ENCODE measurements at places on chromosomes 11 and 22. TPM values are rescaled to one million over a fixed set of nuclear protein-coding genes. Genes with fewer than 3 reads are reported as not detected.
A peak's percentile ranks its signal among the peaks of the same experiment; 100 is the strongest.

The E2F8 gene
- 4.6 TPM for total RNA-seq

The PLAAT5 gene
- 0.38 TPM for total RNA-seq

The ALDH3B1 gene
- total RNA-seq, result 1.7 TPM

The COMMD9 gene
- 79.6 TPM for total RNA-seq

The OR5P2 gene
- total RNA-seq, result not detected

The SCGB2A2 gene
- total RNA-seq, result not detected

The MIOX gene
- total RNA-seq, result not detected

The TMEM126B gene
- 26.5 TPM for total RNA-seq

The POU2AF3 gene
- 0.69 TPM for total RNA-seq

The IFITM10 gene
- total RNA-seq, result 1.6 TPM

GRCh38 chr11:108961095-108961494 is 296.2 kb downstream of the DDX10 start:
- DNase-seq, result no peak

DNA sequence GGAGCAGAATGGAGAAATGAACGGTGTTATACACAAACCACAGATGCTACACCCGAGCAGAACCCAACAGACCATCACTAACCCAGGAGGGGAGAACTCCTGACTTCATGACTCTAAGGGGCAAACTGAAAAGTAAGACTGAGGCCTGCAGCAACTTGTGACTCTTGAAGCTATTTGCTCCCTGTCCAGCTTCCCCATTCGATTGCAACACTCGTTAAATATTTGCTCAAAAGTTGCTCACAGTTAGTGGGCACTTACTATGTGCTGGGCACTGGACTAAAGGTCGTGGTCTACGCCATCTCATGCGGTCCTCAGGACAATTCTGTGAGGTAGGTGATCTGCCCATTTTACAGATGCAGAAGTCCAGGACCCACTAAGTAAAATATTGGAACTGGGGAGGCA is 9.5 kb upstream of the ADA2 start:
- DNase-seq, result no peak

DNA sequence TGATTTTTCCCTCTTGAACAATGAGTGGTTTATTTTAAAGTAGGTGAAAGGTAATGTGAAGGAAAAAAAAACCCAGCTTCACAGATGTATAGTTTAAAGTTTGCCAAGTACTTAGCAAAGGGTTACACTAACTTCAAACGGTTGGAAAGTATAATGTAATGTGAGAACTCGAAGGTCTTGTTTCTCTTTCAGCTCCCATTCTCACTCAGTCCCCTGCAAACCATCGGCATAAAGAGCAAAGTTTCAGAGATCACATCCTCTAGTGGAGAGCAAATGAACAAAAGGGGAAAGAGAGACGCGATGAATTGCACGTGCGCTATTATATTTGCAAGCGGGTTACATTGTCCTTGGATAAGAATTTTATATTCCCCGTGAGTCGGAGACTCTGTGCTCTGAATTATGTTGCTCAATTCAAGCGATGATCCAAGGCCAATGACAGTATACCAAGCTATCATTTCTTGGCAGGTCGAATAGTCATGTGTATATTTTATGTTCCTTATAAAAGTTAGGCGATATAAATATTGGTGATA is 37.6 kb upstream of the BIRC3 start:
- DNase-seq, result no peak

DNA sequence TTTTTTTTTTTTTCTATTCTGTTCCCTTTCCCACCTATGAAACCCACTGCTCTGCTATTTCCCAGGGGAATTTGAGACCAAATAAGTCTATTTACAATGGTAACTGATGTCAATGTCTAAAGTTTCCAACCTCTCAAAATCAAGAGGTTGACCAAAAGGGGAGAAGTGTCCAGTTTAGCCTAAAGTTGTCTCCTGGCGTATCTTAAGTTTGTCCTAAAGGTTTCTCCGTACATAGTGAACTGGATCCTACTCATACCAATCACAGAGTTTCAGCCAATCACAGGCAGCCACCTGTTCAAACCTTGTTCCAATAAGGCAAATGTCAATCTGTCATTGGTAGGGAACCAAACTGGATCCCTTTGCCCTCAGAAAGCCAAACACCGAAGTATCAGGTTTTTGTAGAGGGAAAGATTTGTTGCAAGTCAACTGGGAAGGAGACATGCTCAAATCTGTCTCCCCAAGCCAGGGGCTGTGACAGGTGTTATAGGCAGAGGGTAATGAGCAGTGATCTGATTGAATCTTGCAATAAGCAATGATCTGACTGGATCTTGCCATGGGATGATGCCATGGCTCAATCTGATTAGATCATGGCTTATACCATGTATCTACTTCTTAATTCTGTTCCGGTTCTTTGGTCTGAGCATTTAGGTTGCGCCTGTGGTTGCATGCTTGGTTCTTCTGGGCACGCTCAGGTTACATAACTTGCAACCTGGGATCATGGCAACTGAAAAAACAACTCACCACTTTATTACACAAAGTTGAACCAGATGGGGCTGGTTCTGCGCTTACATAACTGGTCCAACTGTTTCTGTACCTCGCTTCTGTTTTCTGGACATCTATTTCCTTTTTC is 1.1 kb upstream of the VPS37C start:
- DNase-seq, result no peak

DNA sequence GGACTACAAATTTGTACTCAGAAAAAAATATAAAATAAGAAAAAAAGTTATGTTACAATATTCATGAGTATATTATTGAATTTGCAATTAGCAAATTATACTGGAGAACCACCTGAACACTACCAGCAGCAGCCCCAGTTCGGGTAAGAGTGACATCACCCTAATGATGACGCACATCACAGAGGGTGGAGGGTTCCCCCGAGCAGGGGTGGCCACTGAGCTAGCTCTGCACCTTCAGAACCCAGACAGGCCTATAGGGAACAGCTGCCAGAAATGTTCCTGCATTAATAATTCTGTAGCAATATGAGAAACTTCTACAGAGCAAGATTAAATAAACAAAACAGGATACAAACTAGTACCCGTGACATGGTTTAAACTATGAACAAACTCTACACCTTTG is 17.5 kb upstream of the ARAP1 start:
- no peak for DNase-seq

DNA sequence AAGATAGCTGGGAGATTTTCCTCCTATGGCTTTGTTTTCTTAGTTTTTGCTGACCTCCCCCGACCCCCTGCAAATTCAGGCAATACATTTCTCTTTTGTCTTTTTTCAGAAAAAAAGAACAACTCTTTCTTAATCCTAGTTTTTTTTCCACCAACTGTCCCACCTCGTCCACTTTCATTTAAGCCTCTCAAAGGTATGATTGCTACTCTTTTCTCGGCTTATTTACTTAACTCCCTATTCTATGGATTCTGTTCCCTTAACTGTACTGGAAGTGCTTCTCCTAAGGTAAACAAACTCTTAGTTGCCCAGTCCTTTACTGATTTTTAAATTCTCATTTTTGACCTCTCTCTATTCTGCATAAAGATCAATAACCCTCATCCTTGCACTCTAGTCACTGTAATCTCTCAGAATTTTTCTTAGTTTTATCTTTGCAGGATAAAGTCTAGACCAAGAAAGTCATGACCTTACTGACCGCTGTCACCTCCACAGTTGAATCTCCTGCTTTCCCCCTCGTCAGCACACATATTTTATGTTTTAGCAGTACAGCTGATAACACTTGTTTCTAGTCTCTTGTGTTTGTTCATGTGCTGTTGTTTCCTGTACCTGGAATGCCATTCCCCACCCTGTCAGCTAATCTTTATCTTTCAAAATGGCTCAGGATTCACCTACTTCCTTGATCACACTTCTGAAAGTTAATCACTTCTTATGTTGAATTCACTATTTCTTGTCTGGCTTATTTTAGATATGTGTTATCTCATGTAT is 14.9 kb downstream of the TBCEL start:
- no peak for DNase-seq

- no peak for DNase-seq
Measured at GRCh38 chr22:30004101-30004500, 76.2 kb upstream of the HORMAD2 start.

- no peak for DNase-seq
Measured at GRCh38 chr11:63042596-63042995, 27.0 kb upstream of the SLC22A8 start.

GRCh38 chr11:11171854-11172253 is 181.2 kb downstream of the CSNK2A3 start:
- DNase-seq, result no peak

GRCh38 chr11:64340671-64341335 is 799 bp downstream of the CCDC88B start:
- no peak for DNase-seq

GRCh38 chr11:15339302-15339701 is 224.6 kb downstream of the INSC start:
- DNase-seq, result no peak

DNA sequence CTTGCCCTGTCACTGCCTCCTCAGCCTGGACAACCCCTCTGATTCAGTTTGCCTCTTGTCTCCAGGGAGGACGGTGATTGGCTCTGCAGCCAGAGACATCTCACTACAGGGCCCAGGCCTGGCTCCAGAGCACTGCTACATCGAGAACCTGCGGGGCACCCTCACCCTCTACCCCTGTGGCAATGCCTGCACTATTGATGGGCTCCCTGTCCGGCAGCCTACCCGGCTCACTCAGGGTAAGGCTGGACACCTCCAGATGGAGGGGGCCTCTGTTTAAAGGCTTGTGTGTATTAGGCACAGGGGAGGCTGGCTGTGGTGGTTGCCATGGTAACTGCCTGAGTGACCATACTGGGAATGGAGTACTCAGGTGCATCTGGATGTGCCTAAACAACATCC is 8.6 kb downstream of the PHLDB1 start:
- no peak for DNase-seq

DNA sequence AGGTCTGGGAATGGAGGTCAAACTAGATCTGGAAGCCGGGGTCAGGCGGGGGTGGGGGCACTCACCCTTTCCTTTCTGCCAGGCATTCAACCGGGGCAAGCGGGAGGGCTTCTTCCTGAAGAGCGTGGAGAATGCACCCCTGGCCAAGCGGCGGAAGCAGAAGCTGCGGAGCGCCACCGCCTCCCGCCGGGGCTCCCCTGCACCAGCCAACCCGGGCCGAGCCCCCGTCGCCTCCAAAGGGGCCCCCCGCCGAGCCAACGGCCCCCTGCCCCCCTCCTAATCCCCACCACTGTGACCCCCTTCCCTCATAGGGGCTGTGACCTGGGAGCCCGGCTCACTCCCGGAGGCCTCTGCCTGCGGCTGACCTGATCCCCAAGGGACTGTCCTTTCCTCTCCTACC is 12.2 kb downstream of the RPS6KA4 start:
- no peak for DNase-seq

- DNase-seq, result peak; percentile 80
Measured at GRCh38 chr22:41780746-41781505, 19.6 kb upstream of the CCDC134 start.

GRCh38 chr11:133269267-133269666 is 263.0 kb downstream of the OPCML start:
- no peak for DNase-seq

GRCh38 chr11:27204529-27204928 is 158.5 kb downstream of the CCDC34 start:
- no peak for DNase-seq

DNA sequence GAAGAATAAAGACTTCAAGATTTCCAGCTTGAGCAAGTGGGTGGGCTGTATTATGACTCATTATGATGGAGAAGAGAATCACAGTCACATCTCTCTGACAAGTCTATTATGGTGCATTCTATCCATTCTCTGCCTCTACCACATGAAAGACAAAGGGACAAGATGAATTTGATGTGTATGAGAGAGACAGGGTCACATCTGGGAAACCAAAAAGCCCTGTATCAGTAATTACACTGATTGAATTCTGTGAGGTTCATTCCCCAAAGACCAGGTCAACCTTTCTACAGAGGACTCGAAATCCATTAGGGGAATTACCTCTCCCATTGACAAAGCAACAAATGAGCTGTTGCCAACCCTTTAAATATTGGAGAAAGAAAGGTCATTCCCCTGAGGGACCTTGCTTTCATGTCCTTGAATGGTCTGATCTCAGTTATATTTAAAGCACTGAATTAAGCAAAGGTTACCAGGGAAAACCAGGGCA is 109.6 kb downstream of the USP35 start:
- no peak for DNase-seq

GRCh38 chr22:50112151-50113118 is 22.6 kb downstream of the MOV10L1 start:
- DNase-seq, result no peak

DNA sequence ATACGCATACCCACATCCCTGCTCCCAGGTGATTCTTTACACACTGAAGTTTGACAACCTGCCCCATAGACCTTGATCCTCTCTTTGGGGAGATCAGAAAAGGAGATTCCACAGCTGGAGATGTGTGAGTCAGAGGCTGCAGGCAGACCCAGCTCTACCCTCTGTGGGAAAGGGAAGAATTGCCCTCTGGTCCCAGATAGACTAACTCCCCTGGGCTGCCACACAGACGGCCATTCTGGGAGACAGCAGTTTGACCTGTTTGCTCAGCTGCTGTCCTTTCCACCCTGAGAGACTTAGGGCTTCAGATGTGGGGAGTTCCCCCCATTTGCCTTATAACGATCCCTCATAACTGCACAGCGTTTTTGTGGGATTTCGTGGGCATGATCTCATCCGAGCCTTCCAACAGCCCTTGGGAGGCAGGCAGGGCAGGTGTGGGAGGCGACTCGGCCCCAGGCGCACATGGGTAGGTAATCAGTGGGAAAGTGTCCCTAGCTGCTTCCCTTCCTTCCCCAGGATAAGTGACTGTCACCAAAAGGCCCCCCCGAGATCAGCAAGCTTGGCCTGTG is 14.1 kb downstream of the FAM83F start:
- peak; percentile 19 for DNase-seq

DNA sequence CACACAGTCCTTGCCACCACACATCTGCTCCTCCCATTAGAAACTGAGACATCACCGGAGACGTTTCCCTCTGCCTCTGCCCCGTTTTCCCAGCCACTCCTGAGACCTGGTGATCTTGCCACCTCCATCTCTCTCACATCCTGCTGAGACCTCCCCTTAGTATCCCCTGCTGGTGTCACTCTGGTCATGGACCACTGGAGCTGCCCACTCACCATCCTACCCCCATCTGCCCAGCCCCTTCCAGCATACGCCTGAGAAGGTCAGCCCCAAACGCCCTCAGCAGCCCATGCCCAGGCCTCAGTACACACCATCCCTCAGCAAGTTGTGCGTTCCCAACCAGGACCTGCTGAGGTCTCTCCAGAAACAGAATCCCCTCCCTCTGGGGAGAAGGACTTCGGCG is 64.3 kb downstream of the SHANK2 start:
- DNase-seq, result no peak

- peak; percentile 12 for DNase-seq
Measured at GRCh38 chr11:1765871-1766718, 2.4 kb upstream of the CTSD start.

Data from psoas muscle (tissue), 8 donors.